ENCODE measurements at places on chromosomes 11 and 22.

- no peak for DNase-seq
Measured at GRCh38 chr22:18947905-18948304, 11.8 kb upstream of the PRODH start.

- DNase-seq, result no peak
Measured at GRCh38 chr11:105273660-105274280, 134.2 kb upstream of the CARD18 start.

DNA sequence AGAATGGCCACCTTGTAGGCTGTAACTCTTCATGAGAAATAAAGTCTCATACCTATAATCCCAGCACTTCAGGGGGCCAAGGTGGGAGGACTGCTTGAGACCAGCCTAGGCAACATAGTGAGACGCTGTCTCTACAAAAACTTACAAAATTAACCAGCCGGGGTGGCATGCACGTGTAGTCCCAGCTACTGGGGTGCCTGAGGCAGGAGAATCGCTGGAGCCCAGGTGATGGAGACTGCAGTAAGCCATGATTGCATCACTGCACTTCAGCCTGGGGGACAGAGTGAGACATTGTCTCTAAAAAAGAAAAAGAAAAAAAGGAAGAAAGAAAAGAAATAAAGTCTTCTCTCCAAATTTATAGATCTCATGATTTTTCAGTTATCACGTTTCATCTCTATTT is 4.2 kb upstream of the SLCO2B1 start:
- no peak for DNase-seq

GRCh38 chr11:132804258-132804657 is 728.0 kb downstream of the OPCML start:
- DNase-seq, result no peak

GRCh38 chr11:117946842-117947526 is 17.8 kb upstream of the TMPRSS13 start:
- DNase-seq, result peak; percentile 79

DNA sequence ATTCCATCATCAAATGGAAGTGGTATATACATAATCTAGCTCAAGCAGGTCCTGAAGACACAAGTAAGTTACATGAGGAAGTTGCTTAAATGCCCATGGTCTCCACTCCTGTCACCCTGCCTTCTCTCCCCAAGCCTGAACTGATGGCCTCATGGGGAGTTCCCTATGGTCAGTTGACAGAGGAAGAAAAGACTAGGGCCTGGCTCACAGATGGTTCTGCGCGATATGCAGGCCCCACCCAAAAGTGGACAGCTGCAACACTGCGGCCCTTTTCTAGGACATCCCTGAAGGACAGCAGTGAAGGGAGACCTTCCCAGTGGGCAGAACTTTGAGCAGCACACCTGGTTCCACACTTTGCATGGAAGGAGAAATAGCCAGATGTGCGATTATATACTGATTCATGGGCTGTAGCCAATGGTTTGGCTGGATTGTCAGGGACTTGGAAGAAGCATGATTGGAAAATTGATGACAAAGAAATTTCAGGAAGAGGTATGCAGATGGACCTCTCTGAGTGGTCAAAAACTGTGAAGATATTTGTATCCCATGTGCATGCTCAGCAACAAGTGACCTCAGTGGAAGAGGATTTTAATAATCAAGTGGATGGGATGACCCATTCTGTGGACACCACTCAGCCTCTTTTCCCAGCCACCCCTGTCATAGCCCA is 17.3 kb upstream of the CD82 start:
- DNase-seq, result no peak

DNA sequence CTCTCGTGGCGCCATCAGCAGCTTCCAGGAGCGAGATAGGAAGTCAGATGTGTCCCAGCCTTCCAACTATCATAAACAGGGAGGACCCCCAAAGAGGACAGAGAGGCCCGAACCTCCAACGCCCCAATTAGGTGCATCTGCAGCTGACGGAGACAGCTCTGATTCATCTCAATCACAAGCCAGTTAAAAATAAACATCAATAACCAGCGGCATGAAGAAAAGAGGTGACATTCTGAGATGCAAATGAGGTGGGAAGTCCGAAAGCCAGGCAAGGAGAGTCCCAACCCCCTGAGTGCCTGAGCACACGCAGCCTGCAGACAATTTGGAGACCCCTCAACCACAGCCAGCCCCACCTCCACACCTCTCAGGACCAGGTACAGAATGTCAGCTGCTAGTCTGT is 28.1 kb upstream of the IGSF9B start:
- no peak for DNase-seq

- DNase-seq, result no peak
Measured at GRCh38 chr11:46649180-46649738, 31.9 kb downstream of the ATG13 start.

DNA sequence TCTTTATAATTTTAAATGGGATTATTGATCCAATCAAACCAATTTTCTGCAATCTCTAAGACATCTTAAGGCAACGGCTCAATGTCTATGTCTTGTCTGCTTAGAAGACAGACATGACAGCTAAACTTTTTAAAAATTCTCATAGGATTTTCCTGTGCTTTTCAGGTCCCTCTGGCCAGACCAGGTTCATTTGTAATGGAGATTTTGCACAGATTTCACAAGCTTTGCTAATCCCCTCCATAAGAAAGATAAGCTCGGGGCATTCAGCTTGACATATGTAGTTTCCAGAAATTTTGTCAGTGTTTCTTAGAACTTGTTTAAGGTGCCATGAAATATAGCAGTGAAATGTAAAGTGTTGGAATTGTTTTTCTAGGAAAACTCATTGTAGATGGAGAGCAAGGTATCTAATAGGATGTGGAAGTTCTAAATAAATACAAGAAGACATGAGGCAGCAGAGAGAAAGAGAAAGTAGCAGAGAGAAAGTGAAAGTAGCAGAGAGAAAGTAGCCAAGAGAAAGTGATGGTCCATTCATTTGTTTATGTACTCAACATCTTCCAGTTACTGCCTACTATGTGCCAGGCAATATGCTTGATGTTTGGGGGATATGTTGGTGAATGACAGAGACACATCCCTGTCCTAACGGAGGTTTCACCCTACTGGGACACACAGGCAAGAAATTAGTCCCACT is 219.1 kb upstream of the ARHGAP42 start:
- no peak for DNase-seq

DNA sequence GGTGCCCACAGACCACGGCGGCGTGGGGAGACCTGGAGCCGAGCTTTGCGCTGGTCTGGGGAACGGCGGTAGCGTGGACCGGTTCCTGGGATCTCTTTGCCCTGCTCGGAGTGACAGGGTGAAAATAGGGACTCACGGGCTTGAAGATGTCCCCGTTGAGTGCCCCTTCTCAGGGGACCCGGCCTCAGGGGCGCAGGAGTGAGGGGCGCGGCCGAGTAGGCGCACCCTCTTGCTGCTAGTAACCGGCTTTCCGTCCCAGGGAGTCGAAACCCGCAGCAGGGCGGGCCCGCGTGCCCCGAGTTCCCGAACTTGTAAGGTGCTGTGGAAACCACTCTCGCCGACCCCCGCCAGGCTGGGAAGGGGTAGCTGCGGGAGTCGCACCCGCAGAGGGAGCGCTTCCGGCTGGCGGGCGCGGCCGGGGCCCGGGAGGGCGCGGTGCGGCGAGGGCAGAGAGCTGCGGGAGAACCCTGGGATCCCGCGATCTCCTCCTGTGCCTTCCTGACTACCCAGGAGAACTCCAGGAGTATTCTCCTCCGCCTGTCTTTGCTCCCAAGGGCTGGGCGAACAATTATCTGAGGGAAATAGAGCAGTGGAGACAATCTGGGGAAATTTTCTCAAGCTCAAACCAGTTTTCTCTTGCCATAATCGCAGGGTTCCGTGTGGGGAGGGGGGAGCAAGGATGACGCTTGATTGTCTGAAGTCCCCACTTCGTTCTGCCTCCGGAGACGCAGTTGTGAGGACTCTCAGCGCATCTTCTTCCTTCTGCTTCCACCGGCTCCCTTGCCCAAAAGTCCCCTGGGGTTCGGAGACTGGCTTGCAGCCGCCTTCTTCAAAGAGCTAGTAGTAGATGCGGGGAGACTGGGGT is 666 bp downstream of the NELL1 start:
- no peak for DNase-seq

DNA sequence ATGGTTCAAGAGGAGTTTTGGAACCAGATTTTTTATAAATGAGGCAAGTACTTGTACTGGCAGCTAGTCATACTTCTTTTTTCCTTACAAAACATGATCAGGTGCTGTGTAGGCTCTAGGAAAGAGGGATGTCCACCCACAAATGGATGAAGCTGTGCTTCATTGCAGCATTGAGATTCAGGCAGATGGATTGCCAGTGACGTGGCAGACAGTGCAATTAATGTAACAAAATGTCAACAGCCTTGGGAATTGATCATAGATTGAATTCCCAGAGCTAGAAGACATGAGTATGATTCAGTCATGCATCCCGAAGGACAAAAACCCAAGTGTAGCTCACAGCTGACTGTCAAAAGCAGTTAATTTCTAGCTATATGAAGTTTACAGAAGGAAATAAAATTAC is 99.2 kb upstream of the RASSF10 start:
- DNase-seq, result no peak

GRCh38 chr22:21030032-21030431 is 2.3 kb downstream of the SLC7A4 start:
- DNase-seq, result no peak

GRCh38 chr11:61914471-61915171 is 2.7 kb downstream of the RAB3IL1 start:
- no peak for DNase-seq

DNA sequence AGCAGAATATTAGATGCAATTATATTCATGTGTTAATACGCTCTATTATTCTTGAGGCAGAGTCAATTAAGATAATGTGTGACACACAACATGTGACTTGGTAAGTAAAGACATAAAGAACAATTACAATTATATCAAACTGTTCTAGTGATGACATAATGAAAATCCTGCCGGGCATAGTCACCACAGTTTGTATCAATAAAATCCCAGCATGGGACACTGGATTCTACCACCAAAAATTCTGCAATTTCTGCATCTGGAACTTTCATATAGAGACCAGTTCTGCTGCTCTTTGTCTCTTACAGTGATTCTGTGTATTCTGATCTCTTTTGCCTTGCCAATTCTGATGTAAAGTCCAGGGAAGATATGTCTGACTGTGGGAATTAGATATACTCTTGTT is 495.6 kb upstream of the LRRC4C start:
- DNase-seq, result no peak

- no peak for DNase-seq
Measured at GRCh38 chr11:2814751-2815150, 70.8 kb downstream of the CDKN1C start.

DNA sequence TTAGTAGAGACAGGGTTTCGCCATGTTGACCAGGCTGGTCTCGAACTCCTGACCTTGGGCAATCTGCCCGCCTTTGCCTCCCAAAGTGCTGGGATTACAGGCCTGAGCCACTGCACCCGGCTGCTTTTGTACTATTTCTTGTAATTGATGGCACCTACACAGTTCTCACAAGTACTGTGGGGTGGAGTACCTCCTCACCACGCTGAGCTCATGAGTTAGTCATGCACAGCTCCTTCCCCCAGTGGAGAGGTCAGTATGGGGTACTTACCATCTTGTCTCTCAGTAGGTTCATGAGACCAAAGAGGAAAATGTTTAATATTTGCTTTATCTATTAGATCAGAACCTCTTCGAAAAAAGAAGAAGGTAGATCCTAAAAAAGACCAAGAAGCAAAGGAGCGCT is 2.1 kb downstream of the MRPL40 start:
- DNase-seq, result no peak

GRCh38 chr11:804599-804964 is 449 bp downstream of the PIDD1 start:
- DNase-seq, result no peak

DNA sequence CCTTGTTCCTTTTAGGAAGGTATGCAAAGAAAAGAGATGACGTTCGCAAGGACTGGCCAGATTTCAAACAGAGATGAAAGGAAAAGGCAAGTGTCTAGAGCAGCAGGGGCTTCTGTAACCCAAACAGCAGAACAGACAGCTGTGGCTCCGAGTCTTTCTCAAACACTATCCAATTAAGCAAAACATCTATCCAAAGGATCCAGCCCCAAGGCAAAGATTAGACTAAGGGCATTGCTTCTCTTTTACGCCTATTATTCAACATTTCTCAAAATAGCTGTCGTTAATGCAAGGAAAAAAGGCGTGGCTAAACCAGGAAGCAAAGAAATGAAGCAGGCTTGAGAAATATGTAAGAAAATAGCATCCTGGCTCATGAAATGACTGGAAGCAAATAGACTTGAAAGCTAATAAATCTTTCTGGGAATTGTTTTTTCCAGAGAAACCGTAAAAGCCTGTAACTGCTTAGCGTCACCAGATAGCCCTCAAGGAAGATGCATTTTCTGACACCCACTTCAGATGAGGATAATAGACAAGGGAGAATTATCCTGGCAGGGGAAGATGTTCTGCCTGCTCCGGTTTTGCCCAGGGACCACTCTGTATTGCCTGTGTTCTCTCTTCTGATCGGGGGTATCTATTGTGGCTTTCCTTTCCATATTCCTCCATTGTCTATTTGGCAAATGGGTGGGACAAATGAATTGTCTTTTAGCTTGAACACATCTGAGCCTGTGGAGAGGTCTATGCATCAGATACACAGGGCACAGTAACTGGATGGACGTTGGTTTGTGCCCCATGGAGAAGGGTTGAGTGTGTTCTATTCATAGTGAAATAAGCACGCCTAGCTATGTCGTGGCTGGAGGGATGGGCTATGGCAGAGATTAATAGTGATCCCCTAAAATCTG is 20.2 kb downstream of the C11orf96 start:
- no peak for DNase-seq

GRCh38 chr11:132177106-132177505 is 806.7 kb downstream of the NTM start:
- DNase-seq, result no peak

DNA sequence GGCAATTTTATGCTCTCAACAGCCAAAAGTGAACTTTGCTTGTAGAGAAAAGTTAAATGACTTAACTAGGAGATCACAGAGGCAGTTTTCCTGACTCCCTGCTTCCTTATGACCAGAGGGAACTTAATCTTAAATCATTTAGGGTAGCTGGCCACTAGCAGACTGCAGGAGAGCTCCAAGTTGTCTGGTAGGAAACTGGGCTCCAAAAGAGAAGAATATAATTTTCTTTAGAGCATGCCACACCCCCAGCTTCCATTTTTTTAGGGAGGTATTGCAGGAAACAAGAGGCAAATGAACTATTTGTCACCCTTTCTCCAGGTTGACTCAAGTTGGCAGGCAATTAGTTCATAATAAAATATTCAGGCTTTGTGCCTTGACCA is 2.6 kb downstream of the METTL15 start:
- no peak for DNase-seq

DNA sequence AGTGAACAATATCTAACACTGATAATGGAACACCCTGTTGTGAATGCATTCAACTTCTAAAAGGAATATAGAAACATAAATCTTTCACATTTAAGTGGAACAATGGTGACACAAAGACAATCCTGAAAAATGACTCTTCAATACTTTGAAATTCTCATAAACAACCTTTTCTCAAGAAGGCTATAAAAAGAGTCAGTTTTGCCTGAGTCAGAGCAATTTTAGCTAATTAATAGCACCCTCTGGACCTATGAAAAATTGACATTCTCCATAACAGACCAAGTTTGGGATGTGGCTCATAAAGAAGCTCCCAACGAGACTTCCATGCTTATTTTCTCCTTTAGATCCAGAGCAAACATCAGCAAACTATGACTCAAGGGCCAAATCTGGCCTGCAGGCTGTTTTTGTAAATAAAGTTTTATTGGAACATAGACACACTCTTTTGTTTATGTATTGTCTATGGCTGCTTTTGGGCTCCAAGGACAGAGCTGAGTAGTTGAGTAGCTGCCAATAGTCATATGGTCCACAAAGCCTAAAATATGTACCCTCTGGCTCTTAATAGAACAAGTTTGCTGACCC is 108.0 kb downstream of the MAML2 start:
- DNase-seq, result no peak

Measured in effector CD4-positive, alpha-beta T cell (primary cell).